ENCODE measurements at places on chromosomes 4 and X.

DNA sequence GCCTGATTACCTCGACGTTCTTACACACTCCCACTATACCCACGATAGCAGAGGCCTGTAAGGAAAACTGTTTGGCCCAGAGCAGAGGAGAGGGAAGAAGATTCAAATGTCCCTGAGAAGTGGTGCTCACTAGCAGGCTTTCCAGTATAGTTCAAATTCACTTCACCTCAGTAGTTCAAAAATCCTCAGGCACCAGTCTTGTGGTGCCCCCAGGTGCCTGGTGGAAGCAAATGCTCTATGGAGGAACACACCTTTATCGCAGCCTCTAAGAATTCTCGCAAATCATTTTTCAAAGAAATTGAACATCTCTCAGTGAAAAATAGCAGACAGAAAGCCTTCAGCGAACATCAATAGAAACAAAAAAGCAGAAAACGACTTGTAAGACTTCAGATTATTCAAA lies 12.2 kb upstream of the MTMR1 start:
- DNase-seq, result no peak

DNA sequence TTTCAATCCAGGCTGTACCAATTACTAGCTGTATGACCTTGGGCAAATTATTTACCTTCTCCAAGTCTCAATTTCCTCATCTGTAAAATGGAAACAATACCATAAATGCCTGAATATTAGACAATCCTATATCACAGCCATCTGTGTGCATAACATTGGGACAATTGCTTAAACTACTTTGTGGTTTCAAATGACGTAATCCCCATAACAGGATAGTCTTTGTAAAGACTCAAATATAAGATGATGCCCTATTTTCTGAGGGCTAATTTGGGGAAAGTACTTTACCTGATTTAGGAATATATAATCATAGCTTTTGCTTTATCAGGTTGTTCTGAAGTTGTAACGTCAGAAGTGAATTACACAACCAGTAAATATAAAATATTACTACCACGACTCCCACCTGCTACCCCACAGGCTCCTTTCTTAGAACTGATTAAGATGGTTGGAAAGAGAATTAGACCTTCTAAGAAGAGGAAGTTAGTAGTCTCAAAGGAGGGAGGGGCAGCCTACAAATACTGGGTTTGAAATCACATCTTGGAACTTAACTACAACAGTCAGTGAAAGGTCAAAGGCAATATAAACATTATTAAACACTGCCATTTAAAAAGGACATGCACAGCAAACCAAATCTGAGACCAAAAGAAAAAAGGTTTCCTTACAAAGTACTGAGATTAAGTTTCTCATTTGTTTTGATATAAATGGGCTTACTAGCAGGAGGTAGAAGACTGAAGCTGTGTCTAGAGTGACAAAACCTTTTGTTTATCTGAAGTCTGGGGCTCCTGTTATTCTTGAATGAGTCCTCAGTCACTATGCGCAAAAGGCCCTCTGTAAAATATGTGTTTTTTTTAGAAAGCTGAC lies 215.0 kb downstream of the SCFD2 start:
- no peak for DNase-seq

- no peak for DNase-seq
Observed at GRCh38 chr4:56658528-56658927, 22.6 kb downstream of the HOPX start.

DNA sequence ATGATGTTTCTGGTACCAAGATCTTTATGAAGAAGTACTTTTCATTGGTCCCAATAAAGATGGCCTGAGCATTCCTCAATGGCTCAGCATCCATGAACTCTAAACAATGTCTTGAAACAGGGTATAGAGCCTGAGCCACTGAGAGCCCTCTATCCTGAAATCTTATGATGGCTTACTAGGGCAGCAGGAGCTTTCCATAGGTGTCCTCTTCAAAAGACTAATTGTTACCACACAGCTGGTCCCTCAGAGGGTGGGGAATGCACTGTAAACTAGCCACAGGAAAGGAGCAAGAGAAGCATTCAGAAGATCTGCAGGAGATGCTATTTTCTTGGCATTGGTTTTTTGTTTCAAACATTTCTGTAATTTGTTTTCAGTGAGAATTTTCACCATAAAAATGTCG lies 5.6 kb upstream of the BANK1 start:
- DNase-seq, result no peak

- DNase-seq, result no peak
Observed at GRCh38 chr4:84441758-84442377, 57.2 kb downstream of the NKX6-1 start.

- DNase-seq, result no peak
Observed at GRCh38 chr4:186404562-186405134, 138.7 kb downstream of the F11 start.

GRCh38 chrX:139290310-139290709 lies 240.2 kb upstream of the F9 start:
- DNase-seq, result no peak

DNA sequence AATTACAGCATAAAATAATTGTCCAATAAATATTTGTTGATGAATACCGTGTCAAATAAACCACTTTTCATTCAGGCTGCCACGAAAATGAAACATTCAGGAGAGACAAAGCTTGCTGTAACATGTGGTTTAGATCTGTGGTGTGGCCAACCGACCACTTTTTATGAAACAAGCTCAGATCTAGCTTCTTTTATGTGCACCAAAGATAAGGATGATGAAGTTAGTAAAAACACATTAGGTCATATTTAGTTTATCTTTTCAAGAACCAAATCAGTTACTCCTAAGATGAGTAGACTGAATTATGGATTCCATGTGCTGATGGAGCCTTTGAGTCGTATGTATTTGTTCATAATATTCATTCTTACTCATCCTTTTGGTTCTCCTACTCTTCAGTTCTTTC lies 35.8 kb downstream of the STOX2 start:
- DNase-seq, result no peak

DNA sequence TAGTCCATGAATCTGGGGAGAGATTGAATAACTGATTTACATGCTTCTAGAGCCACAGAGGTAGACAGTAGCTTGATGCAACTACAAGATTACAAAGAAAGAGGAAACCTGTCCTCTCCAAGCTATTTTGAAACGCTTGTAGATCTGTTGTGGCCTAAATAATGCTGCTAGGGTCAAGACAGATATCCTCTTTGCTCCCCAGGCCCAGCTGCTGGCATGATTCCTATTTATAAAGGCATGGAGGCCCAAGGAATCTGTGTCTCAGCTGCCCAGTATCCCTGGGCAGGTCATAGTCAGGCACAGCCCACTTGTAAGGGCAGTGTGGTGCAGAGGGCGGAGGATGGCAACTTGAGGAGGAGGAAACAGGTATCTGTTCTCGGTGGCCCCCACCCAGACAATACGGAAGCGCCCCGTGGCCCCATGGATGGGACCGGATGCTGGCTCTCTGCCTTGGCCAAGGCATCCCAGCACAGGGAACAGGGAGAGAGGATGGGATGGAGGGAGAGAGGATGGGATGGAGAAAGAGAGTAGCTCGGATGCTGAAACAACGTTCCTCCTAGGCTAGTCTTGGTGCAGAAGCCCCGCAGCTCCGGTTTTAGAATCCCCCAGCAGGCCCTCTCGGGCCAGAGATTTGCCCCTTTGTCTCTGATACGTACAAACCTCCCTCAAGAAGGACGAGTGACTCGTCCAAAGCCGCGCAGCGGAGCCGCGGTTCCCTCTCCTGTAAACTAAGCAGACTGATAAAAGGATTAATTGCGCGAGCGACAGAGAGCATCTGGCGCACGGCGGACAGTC lies 767 bp upstream of the SMIM20 start:
- peak; percentile 13 for DNase-seq

GRCh38 chr4:101954975-101955678 lies 164.6 kb downstream of the BANK1 start:
- DNase-seq, result no peak

DNA sequence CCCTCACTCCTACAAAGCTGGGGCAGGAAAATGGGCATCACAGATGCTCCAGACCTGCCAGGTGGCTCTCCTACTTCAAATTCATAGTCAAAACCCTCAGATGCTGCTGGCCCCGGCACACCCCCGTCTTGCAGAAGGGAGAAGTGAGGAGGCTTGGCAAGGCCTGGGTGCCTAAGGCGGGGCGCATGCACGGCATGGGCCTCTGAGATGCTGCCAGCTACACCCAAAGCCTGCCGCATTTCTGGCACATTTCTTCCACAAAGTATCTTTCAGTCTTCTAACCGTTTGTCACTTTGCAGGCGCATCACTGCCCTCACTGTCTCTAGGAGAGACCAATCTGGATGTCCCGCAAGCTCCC lies 19.6 kb downstream of the WDR1 start:
- DNase-seq, result no peak

GRCh38 chr4:46329118-46329976 lies 60.6 kb downstream of the GABRA2 start:
- DNase-seq, result no peak

DNA sequence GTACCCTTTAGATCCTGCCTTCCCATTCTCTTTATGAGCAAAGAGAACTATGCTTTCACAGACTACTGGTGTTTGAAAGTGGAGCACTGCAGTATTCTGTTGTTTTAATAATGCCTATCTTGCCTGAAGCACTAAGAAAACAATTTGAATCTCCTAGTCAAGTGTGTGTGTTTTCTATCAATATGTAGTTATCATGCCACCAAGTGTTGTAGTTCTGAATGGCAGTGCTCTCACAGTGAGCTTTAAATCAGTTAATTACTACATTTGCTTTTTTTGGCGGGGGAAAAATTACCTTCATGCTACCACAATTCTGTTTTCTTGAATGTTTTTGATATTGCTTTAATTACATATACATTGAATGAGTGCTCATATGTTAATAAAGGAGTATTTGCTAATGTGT lies 143.6 kb upstream of the FAM47A start:
- no peak for DNase-seq

DNA sequence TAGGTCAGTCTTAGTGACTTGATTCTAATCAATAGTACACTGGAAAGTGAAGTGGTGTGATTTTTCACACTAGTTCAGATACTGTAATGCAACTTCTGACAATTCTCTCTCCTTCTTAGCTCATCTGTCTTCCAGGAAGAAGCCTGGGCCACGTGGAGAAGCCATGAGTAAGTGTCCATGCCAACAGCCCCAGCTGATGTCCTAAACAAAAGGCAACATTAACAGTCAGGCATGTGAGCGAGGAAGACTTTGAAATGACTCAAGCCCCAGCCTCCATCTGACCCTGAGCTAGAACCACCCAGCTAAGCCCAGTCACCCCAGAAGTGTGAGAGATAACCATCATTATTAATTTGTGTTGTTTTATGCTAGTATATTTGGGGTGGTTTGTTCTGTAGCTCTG lies 115.7 kb upstream of the MAGEB16 start:
- no peak for DNase-seq

DNA sequence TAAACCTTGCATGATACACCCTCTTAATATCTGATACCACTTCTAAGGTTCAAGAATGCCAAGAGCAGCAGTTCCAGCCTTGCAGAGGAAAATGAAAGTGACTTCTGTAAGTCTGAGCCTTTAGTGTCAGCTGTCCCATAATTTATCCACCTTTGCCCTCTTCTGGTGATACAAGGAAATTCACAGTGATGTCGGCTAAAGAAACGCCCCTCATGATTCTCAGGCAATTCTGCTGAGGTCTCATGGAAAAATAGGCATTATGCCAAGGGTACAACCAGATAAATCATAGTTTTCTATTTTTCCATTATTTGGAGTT lies 172.2 kb upstream of the CXCL13 start:
- peak; percentile 37 for DNase-seq

DNA sequence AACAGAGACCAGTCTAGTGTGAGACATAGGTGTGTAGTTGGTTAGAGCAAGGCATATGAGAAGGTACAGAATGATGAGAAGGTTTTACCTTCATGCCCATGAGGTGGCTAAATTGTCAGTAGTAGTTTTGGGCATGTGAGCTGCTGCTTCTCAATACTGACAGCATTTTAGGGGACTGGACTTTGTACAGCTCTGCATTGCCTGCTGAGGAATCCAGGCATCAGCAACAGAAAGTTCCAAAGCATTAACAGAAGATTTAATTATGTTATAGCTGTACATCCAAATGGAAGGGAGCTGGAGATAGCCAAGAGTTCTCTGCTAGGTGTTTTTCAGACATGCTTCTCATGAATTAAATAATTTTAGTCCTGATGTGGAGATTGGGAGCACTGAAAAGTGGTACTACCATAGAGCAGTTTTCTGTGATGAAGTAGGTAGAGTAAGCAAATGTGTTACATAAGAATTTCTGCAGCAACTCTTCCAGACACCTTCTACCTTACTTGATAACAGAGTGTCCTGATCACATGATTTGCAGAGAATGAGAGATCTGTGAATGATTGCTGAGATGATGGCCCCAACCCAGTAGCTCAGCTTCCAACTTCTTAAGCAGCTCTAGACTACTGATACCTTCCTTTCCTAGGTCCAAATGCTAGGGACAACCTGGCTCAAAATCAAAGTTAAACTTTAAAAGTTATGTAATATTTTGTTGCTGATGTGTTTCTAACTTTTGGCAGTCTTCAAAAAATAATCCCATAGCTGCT lies 30.4 kb downstream of the FNIP2 start:
- DNase-seq, result no peak

DNA sequence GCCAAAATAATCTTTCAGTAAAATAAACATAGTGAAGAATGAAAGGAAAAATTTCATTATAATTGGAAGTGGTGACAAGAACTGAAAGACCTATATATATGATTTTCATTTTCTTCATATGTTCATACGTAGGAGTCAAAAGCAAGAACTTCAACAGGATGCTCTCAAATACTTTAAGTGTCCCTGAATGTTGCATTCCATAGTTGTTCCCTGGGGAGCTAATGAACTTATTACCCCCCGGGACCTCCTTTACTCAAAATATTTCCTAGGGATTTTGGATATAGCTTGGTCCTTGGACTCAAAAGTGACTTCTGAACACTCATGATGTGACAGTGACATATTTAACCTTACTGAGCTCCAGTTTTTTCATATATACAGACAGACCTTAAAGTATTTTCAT lies 44.9 kb upstream of the NDST4 start:
- no peak for DNase-seq

GRCh38 chrX:130857207-130857606 lies 45.8 kb downstream of the ENOX2 start:
- no peak for DNase-seq

- no peak for DNase-seq
Observed at GRCh38 chrX:37815366-37815765, 32.0 kb downstream of the DYNLT3 start.

DNA sequence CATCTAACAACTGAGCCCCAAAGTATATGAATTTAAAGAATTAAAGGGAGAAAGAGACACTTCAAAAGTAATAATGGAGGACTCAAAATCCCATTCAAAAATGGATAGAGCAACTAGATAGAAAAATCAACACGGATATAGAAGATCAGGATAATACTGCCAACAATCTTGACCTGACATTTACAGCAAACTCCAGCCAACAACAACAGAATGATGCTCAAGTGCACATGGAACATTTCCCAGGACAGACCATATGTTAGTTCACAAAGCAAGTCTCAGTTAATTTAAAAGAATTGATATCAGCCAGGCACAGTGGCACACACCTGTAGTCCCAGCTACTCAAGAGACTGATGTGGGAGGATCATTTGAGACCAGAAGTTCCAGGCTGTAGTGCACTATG lies 72.0 kb upstream of the SMARCAD1 start:
- no peak for DNase-seq

- DNase-seq, result no peak
Observed at GRCh38 chrX:56798866-56799758, 70.1 kb downstream of the NBDY start.

- DNase-seq, result peak; percentile 0
Observed at GRCh38 chrX:46180258-46180687, 364.9 kb downstream of the ZNF674 start.

GRCh38 chr4:64495946-64496345 lies 86.7 kb upstream of the TECRL start:
- DNase-seq, result no peak

GRCh38 chr4:40672528-40673522 lies 43.2 kb upstream of the RBM47 start:
- no peak for DNase-seq

GRCh38 chr4:22514001-22514400 lies 1.9 kb downstream of the ADGRA3 start:
- DNase-seq, result peak; percentile 22

Measured in dermis microvascular lymphatic vessel endothelial cell (primary cell).